ENCODE measurements at places on chromosomes 13 and 19.

- no peak for DNase-seq
Observed at GRCh38 chr13:74562381-74562780, 428.2 kb upstream of the KLF12 start.

DNA sequence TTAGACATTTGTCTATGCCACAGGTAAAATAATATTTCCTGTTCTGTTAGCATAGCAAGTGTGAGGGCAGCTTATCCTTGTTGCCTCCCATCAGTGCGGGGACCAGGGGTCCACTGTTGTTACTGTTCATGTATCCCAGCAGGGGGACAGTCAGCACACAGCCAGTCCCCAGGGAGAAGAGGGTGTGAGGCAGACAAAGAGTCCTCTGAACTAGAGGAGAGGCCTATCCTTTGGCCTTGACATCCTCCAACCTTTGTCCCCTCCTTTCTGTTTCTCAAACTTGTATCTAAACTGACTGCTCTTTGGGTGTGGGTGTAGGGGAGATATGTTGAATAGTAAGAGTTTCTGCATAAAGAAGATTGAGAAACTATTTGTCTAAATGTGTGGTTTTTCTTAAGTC, 2.9 kb upstream of the GPR18 start:
- no peak for DNase-seq

DNA sequence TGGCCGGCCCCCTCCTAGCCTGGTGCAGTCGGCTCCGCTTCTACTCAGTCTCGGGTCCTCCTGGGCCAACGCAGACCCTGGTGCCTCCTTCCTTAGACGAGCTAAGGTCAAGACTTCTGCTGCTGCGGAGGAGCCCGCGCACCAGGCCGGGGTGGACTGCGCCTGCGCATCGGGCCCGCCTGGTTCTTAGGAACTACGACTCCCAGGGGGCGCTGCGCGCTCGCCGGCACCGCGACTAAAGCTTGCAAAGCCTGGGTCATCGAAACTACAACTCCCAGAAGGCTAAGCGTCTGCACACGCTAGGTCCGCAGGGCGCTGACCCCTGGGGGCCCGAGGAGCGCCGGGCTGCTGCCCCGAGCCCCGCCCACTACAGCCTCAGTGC, at the start of gene ZNF835:
Gene ZNF835 (minus strand): TSS at position 145 of the 382 bp plus-strand sequence. CDS start 6,559 bp downstream, outside the sequence.
- peak; percentile 91 for DNase-seq

DNA sequence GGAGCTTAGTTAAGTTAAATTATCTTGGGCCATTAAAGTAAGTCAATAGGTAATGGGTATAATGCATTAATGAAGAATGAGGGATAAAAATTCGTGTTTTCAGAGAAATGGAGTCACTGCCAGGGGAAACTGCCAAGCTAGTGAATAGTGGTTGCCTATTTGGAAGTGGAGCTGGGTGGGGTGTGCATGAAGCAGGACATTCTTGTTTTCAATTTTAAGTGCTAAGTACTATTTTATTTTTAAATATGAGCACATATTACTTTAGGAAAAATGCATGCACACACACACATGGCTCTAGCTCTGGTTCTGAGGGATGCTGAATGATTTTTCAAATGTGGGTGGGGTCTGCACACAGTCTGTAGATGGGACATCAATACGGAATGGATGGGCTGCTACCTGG, 717.7 kb upstream of the SGCG start:
- no peak for DNase-seq

DNA sequence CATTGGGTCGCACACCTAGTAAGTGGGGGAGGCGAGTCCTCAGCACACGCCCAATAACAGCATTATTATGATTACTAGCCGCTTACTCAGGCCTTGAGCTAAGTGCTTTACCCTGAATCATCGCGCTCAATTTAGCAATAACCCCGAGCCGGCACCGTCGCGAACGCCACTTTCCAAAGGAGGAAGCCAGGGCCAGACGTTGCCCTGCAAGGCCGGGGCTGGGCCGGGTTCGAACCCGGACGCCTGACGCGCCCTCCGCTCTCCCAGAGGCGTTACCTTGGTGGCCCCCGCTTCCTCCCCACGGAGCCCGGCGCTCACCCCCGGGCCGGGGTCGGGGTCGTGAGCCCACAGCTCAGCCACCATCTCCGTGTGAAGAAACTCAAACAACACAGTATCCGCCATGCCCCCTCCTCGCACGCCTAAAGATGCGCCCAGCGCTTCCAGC, at the start of gene TRAPPC6A:
Gene TRAPPC6A (minus strand): TSS at position 421 of the 445 bp plus-strand sequence. CDS start 19 bp downstream, at position 402.
- no peak for DNase-seq

DNA sequence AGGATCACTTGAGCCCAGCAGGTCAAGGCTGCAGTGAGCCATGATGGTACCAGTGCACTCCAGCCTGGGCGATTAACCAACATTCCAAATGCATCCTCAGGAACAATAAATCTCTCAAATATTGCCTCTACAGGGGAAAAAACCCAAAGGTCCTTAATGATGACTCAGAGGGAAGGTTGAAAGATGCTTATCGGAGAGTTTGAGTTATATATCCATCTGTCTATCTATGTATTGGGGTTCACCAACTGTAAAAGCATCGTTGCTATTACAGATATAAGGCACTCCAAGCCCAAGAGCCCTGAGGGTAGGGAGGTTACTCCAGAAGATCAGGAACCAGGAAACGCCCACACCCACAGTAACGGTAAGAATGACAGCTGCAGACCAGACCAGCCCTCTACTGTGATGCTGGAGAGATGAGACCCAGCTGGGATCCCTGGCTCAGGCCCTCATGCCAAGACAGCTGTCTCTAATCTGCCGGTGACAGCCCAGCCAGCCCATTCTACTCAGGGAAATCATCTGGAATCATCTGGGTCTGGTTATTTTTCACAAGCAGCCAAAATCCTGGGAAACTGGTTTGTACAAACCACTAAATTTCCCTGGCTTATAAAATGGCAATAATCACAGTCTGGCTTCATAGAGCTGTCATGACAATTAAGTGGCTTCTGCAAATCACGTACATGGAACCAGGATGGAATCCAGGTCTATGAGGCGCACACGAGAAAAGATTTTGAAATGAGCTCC, 23.8 kb downstream of the TEX101 start:
- DNase-seq, result no peak

GRCh38 chr13:79451500-79451962, 29.4 kb upstream of the NDFIP2 start:
- peak; percentile 89 for DNase-seq

Data from activated CD8-positive, alpha-beta memory T cell treated with anti-CD3 and anti-CD28 coated beads for 24 hours (primary cell).